Left colon (tissue), 2 donors: ENCODE measurements at places on chromosomes 1 and 21. TPM values are rescaled to one million over a fixed set of nuclear protein-coding genes. Genes with fewer than 3 reads are reported as not detected.

GRCh38 chr1:87941337-87941946, 612.8 kb downstream of the LMO4 start:
- no peak for DNase-seq

DNA sequence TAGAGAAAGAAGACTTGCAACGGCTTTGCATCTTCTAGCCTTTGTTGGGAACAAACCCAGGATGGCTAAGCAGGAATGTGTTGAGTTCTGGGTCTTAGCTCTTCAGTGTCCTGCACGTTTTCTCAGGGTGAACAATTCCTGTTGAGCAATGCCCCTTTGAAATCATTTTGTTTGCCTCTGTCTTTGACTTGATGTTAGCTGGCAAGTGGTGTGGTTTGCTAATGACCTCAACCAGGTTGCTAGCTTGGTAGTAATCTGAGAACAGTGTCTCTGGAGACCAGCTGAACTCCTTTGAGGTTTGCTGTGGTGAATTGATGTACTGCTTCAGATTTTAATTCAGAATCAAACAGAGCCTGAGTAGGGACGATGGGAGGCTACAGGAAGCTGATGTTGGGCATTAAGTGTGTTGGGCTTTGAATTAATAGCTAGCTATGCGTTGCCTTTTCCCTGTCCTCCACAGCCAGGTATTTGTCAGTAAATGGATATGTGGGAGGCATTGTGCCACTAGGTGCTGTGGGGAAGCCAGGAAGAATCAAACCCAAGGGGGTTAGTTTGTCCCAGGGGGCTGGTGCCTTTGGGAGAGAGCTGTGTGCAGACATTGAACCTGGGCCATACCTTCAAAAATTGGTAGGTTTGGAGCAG, 23.3 kb upstream of the SRSF10 start:
- DNase-seq: no peak

- no peak for DNase-seq
Observed at GRCh38 chr1:30371888-30372791, 351.2 kb downstream of the MATN1 start.

GRCh38 chr1:167500283-167500860, 18.0 kb downstream of the CD247 start:
- DNase-seq: no peak

DNA sequence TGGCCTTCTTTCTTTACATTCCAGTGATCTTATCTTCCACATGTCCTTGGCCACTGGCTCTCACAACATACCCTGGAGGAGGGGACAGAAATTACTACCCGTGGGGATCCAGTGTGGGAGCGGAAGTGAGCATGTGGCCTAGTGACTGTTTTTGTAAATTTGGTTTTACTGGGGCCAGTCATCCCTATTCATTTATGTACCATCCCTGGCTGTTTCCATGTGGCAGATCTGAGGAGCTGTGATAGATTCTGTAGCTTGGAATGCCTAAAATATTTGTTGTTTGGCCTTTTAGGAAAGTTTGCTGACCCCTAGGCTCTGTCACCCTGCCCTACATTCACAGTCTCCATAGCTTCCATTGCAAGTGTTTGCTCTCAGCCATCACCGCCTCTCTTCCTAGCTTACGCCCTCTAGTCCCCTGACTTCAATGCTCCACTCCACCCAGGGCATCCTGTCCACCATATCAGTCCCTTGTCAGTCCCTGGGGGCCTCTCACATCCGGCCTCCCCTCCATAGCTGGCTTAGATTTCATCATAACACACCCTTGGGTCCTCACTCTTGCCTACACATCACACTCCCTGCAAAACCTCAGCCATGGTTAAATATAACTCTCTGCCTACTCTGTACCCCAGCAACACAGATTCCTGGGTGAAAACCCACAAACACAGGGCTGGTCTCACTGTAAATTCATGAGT, 25.8 kb downstream of the DHCR24 start:
- no peak for DNase-seq

- no peak for DNase-seq
Observed at GRCh38 chr21:25845729-25846256, 111.0 kb downstream of the GABPA start.

DNA sequence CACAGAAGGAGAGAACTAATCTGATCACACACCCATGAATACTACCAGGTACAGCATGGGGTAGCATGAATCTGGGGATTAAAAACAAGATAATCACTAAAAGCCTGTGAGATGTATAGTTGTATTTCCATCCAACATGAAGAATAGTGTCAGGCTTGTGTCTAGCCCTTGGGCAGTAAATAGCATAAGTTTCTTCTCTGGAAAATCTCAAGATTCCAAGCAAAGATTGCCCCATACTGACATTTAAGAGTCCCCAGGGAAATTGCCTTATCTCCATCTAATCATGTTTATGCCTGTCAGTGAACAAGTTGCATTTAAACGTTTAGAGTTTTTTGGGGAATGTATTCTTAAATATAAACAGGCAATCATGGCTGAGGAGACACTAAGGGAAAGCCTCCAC, 109.2 kb upstream of the SERTAD4 start:
- DNase-seq: no peak

GRCh38 chr1:17422461-17422860, 17.0 kb downstream of the RCC2 start:
- DNase-seq: no peak

DNA sequence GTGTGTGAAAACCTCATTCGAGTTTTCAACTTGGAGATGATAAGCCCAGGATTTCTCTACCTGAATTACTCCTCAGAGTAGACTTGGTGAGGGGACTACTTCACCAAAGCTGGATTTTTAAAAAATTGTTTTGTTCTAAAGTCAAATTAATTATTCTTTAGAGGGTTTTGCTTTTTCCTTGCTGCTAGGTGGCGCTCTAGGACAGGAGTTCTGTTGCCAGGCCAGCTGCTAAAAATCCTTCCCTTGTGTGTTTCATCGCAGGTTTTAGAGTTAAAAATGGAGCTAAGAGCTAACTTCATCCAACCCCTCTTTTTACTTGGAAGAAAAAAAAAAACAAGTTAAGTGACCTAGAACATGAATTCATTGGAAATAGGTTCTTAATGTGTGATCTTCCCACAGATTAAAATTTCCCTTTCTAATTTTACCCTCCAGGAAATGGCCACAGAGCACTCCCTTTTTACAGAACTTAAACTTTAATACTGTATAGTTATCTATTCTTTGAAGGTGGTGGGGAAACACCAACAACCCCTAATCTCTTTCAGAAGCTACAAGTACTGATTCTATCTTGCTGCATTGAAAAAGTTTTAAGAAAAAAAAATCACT, 36.7 kb upstream of the FAM163A start:
- DNase-seq: peak; percentile 39

GRCh38 chr1:157193219-157193618, 55.0 kb upstream of the ETV3 start:
- DNase-seq: no peak

DNA sequence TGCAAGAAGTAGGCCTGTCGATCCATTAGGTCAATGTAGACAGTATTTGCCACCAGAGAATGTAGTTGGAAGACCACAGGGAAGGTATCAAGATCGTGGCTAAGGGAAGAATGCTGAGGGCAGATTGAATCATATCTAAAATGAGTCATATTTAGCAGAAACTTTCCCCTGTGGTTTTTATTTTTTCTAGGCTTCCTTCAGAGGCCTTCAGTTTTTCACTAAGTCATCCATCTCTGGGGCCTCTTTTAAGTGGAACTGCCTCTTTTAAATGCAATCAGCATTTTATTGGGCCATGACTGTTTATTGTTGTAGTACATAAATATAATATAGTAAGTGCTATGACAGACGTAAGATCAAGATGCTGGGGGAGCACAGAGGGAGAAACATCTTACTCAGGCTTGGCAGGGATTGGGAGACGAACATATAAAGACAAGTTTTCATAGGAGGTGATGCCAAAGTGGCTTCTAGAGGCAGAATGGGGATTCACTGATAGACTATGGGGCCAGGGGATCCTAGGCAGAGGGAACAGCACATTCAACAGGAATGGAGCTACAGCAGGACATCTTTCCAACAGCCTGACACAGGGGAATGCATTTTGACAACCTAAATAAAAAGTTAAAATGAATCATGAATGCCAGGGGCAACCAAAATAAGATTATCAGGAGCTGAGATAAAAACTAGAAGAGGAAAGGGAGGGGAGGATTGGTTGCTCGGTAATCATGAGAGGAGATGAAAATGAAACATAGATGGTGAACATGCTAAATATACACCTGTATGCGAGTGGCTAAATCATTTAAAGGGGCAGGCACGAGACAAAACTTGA, 20.1 kb downstream of the UBE2U start:
- DNase-seq: no peak

Gene AVPR1B
- 0.89 TPM for total RNA-seq

GRCh38 chr1:116971258-116971860, 30.2 kb upstream of the CD101 start:
- no peak for DNase-seq

GRCh38 chr1:99652881-99653281, 7.0 kb downstream of the PALMD start:
- DNase-seq: no peak

Gene SELP
- total RNA-seq: 1.5 TPM
